Central memory CD4-positive, alpha-beta T cell (primary cell): ENCODE measurements at places on chromosomes 2 and 18.

- DNase-seq, result no peak
Measured at GRCh38 chr2:56749152-56749752, 565.5 kb downstream of the CCDC85A start.

GRCh38 chr2:62040926-62041325 lies 135.5 kb downstream of the COMMD1 start:
- no peak for DNase-seq

DNA sequence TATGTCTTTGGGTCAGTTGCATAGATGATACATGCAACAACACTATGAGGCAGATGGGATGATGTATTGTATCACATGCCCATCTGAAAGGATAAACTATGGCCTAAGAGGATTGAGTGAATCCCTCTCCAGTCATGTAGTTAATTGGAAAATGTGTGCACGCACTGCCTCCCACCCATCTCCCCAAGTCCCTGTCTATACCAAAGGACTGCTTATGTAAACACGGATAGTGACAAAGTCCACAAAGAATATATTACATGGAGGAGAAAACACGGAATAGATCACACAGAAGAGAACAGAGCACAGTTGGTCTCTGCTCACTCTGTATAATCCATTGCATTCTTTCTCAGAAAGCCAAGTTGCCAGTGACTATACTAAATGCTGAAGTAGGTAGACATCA lies 82.4 kb downstream of the NCKAP5 start:
- DNase-seq, result no peak

GRCh38 chr2:219210886-219211362 lies 4.3 kb downstream of the ZFAND2B start:
- DNase-seq, result no peak

GRCh38 chr2:71604726-71605120 lies 151.4 kb downstream of the DYSF start:
- no peak for DNase-seq

- no peak for DNase-seq
Measured at GRCh38 chr2:136255648-136256461, 137.9 kb upstream of the CXCR4 start.

DNA sequence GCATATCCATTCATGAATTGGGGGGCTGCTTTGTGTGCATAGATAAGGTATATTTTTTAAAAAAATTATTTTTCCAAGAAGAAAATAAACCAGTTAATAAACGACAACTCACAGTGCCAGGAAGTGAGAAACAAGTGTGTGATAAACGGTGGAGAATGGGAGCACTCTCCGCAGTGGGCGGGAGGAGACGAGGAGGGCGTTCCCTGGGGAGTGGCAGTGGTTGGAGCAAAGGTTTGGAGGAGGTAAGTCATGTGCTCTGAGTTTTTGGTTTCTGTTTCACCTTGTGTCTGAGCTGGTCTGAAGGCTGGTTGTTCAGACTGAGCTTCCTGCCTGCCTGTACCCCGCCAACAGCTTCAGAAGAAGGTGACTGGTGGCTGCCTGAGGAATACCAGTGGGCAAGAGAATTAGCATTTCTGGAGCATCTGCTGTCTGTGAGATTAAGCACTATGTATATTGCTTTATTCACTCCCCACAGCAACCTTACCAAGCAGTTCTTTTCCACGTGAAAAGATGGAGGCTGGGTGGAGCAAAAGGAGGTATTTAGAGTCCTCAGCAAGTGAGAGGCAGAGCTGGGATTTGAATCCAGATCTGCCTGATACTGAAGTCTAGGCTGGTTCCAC lies 27.0 kb upstream of the CASP8 start:
- peak; percentile 91 for DNase-seq

- no peak for DNase-seq
Measured at GRCh38 chr2:191845248-191845715, 1.6 kb downstream of the CAVIN2 start.

DNA sequence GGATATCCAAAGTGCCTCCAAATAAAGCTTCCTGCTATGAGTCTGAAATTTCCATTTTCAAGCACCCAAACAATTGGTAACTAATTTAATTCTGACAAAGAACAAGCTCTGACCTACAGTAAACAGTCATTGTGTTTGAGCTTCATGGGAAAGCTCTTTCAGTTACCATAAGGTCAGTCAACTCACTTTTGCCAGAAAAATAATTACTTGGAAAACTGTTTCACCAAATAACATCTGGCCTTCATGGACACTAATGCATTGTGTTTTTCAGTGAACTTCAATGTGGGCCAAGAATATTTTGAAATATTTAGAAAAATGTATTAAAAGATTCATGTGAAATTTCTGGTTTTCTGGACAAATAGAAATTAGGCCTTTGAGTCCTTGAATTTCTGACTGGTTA lies 369.9 kb downstream of the GALR1 start:
- no peak for DNase-seq

DNA sequence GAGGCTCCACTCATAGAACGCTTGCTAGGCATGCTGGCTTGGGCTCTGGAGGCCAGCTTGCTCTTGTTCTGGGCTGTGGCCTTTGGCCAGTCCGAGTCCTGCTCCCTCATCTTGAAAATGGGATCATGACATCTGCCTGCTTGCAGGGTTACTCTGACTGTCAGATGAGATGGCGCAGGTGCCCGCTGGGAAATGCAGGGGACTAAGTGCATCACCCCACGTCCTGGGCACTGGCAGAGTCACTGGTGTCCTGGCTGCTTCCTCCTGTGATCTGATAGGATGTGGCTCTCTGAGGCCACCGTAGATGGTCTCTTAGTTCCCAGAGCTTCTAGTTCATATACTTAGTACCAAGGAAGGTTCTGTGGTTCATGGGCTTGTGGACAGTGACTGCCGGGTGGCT lies 18.5 kb downstream of the LDLRAD4 start:
- DNase-seq, result no peak

GRCh38 chr2:152078023-152078422 lies 20.8 kb downstream of the CACNB4 start:
- no peak for DNase-seq

DNA sequence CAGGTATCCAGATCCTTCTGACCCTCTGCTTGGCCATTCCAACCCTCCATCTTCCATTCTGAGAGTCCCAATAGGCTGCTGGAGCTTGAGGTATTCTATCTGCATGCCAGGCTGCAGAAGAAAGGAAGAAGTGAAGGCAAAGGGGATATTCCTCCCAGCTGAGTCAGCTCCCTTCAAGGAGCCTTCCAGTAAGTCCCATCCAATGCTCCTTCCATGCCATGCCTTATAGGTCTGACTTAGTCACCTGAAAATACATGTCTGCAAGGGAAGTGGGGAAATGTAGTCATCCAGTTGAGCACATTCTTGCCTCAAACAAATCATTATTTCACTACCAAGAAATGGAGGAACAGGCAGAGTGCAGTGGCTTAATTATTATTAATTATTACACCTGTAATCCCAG lies 464.6 kb downstream of the CNTNAP5 start:
- no peak for DNase-seq

GRCh38 chr18:53887447-53887846 lies 337.0 kb downstream of the MBD2 start:
- DNase-seq, result no peak

DNA sequence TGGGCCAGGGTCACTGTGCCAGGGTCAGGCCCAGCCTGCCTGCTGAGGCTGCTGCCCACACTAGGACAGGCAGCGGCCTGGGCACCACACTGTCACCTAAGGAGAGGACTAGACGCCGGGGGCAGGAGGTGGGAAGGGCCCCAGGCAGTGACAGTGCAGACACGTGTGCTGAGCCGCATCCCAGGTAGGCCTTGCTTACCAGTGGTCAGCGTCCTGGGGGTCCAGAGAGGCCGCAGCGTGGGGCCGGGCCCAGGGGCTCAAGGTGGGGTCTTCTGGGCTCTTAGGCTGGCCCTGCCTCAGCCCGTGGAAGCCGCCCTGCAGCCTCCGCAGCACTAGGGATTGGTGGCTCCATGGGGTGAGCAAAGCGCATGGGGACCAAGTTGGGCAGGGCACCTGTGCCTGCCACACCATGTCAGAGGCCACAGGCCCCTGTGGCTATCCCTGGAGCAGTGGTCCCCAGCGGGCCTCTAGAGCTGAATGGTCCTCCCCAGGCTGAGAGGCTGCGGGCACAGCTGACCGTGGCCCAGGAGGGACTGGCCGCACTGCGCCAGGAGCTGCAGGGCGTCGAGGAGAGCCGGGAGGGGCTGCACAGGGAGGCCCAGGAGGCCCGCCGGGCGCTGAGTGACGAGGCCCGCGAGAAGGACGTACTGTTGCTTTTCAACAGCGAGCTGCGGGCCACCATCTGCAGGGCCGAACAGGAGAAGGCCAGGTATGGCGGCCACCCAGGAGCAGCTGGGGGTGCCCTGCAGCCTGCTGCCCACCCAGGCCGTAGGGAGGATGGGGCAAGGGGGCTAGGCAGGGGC lies 35.2 kb upstream of the SNED1 start:
- DNase-seq, result no peak

DNA sequence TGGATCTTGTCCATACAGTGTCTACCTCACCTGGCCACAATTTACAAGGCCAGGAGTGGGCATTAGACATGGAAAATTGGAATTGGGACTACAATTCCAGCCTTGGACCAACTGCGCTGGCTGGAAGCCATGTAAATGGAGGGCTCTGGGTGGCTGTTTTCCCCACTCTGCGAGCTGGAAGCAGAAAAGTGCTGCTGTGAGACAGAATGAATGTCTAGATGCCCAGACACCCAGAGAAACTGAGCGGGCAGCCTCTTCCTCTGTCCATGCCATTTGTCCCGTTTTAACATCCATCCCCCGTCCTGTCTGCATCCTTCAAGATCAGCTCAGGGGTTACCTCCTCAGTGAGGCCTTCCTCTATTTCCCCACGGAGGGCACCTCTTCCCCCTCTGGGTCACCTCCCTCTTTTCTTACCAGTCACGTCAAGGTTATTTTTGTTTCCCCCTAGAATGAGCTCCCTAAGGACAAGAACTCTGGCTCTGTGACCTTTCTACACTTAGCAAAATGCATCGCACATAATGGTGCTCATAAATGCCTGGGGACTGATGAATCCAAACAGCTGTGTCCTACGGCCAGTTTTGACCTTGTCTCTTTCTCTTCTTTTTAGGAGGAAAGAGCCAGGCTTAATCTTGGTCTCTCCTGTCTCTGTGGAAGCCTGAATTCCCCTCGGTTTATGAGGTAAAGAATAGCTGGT lies 41.2 kb downstream of the MCFD2 start:
- no peak for DNase-seq
